ENCODE measurements at places on chromosomes 11 and 22.
A peak's percentile ranks its signal among the peaks of the same experiment; 100 is the strongest.

DNA sequence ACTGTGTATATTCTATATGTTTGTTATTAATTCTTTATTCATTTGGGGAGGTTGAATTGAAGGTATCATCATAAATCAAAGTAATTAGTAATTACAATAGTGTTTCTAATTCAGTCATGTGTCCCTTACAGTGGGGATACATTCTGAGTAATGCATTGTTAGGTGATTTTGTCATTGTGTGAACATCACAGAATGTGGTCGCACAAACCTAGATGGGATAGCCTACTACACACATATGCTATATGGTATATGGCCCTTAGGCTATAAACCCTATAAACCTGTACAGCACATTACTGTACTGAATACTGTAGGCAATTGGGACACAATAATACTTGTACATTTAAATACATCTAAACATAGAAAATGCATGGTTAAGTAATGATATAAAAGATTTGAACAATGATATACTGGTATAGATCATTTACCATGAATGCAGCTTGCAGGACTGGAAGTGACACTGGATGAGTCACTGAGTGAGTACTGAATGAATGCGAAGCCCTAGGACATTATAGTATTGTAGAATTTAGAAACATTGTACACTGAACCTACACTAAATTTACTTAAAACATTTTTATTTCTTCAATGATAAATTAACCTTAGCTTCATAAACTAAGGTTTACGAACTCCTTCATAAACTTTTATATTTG is 936.2 kb upstream of the CHORDC1 start:
- no peak for DNase-seq

GRCh38 chr11:13962562-13963168 is at the start of gene SPON1:
Gene SPON1 (plus strand): TSS chr11:13962723. CDS start chr11:13962905, 182 bp downstream.
- DNase-seq, result peak; percentile 38

DNA sequence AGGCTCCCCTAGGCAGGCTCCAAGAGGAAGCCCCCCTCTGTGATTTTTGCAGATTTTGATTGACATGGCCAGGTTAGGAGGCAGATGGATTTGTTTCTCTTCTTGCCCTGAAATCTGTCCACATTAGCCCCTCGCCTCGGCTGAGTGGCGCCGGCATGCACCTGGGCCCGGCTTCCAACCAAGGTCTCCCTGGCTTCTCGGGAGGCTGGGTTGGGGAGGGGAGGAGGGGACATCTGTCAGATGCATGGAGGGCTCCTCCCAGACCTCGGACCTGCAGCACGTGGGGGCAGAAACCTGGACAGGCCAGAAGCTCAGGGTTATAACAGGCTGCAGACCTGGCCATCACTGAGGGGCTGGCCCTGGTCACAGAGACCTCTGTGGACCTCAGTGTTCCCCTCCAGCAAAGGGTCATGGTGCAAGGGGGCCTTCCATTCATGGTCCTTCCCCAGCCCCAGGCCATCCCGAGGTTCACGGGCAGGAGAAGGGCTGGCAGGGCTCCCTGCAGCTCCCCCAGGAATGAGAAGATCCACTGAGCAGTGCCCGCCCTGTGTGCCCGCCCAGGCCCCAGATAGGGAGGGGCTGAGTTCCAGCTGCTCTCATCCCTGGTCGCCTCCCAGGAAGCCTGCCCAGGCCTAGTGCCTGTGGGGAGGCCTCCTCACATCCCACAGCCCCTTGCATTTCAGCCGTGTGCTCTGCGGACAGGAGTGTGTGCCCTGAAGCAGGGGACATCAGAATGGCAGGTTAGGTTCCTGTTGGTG is 747.8 kb downstream of the BRD1 start:
- DNase-seq, result no peak

DNA sequence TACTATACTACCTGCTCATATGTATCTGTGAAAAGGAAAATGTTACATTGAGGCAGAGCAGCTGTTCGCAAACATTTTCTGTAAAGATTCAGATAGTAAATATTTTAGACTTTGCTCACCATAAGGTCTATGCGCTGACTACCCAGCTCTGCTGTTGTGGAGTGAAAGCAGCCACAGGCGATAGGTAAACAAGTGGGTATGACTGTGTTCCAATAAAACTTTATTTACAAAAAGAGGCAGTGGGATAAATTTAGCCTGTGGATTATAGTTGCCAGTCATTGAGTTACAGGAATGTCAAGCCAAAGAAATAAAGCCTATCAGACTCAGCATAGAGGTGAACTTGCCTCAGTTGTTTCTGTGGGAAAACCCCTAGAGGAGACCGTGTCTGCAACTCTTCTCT is 487.7 kb upstream of the API5 start:
- no peak for DNase-seq

DNA sequence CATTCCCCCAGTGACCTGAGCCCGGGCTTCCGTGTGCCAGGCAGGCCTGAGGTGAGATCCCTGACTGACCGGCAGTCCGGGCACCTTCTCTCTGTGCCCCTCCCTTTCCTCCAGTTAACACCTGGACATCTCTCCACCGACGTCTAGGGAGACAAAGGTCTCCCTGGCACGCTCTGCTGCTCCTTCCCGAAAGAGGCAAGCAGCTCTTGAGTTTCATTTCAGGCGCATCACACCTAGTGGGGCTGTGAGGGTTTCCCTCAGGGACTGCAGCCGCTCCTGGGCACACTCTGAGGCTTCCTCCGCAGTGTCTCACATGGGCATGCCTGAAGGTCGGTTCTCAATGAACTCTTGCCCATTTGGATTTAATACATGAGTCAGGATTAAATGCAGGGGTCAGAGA is 322.7 kb downstream of the CTTN start:
- DNase-seq, result no peak

DNA sequence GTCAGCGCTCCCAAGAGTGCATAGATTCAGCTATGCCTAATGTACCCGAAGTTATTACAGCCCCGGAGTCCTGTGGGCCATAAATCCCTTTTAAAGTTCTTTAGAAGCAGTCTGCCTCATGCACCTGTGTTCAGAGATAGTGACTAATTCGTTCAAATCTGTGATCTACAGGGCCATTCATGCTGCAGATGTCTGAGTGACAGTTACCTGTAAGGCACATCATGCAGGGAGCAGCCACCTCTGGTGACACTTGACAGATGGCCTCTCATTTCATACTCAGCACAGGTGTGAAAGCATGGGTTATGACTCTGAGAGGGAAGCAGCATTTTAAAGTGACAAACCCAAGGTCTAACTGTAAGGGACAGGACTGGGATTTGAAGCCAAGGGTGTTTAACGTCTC is 2.4 kb upstream of the E2F8 start:
- DNase-seq, result no peak

DNA sequence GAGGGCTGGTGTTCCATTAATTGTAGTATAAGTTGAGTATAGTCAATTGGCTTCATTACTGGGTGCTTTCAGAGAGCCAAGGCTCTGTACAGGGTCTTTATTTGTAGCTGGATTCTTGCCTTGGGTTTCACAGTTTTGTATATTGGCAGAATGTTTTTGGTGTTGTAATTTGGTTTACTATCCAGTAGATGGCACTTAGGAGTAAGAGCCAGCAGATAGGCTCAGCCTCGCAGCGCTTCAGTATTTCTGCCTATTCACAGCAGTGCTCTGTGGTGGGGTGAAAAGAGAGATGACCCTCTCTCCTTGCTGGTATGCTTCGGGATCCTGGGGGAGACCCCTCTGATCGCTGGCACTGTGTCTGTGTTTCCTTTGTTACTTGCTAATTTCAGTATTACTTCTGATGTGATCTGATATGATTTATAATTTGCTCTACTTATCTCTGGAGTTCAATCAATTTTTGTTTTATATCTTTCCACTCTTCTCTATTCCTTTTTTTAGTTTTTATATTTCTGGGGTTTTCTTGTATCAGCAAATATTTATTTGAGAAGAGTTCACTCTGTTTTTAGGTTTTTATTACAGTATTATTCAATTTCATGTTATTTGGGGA is 52.2 kb downstream of the ANO5 start:
- peak; percentile 1 for DNase-seq

DNA sequence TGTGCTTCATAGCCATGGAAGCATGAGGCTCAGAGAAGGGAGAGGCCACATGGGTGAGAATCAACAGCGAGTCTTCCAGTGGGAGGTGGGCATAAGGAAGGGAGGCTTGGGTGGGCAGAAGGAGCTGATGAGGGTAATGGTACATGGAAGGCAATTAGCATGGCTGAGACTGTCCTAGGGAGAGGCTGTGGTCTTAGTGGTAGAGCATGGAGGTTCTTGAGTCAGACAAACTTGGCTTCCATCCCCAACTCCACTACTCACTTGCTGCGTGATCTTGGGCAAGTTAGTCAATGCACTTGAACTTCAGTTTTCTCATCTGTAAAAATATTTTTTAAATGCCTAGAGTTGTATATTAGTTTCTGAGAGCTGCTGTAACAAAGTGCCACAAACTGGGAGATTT is 227.2 kb upstream of the E2F8 start:
- no peak for DNase-seq

DNA sequence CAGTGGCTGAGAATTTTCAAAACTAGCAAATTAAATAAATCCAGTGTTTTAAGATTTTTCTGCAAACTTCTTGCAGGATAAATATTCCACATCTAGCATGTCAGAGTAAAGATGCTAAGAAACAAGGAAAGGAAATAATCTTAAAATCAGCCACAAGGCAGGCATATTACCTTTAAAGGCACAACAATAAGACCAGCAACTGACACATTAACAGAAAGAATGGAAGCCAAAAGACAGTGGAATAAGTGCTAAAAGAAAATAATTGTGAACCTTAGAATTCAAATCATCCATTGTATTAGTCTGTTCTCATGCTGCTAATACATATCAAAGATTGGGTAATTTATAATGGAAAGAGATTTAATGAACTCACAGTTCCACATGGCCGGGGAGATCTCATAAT is 132.4 kb downstream of the FAR1 start:
- DNase-seq, result no peak

DNA sequence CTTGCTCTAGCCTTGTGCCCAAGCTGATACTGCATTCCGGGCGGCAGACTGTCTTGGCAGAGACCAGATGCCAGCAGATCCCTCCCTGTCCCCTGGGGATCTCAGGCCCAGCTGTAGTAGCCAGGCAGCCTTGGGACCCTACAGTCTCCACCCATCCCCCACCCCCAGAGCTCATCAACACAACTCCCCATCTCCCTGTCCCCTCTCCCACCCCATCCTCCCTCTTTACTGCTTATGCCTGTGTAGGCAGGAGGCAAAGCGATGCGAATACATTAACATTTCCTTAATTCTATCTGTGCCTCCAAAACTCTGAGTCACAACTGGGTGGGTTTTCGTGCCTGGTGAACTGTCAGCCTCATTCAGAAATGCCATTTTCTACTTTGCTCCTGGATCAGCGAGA is 547.6 kb downstream of the BUD13 start:
- DNase-seq, result no peak

DNA sequence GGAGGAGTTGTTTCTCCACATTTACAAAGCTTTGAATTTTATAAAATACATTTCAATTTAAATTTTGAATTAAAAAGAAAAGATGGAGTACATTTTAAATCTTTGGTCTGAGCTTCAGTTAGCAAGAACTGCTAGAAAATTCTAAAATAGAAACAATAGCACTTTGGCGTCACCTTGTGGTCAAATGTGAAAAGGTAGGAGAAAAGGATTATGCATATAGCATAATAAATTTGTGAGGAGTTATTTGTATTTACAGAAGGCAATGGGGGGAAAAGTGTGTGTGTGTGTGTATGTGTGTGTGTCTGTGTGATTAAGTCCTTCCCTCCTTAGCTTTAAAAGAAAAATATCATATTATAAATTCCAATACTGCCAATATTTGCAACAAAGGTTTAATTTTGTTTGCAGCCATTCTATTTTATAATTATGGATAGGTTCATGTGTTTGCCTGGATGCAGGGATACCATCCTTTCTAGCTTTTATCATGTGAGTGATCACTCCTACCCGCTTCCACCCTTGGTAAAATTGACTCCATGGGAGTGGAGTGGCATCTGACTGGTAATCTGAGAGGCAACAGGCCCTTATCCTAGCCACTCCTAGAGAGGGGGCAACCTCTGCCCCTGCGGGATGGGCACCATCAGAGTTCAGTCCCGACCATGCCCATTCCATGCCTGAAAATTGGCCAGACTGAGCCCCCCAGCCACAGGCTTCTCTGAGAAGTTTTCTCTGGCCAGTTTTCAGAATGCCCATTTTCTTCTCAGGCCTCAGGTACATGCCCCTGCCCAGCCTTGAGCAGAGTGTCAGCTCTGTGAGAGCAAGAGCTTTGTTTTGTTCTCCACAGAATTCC is 13.6 kb upstream of the LGR4 start:
- peak; percentile 39 for DNase-seq

DNA sequence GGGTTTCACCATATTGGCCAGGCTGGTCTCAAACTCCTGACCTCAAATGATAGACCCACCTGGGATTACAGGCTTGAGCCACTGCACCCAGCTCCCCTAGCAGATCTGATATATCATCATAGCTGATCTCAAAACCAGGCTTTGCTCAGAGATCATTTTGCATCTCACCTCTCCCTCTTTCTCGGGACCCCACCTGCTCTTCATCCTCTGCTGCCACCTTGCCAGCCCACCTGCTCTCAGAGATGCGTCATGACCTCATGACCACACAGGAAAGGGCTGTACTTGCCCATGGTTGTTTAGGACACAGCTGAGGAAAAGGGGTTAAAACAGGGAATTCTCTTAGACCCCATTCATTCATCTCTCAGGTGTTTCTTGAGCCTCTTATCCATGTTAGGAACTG is 27.4 kb downstream of the POU2F3 start:
- DNase-seq, result no peak

DNA sequence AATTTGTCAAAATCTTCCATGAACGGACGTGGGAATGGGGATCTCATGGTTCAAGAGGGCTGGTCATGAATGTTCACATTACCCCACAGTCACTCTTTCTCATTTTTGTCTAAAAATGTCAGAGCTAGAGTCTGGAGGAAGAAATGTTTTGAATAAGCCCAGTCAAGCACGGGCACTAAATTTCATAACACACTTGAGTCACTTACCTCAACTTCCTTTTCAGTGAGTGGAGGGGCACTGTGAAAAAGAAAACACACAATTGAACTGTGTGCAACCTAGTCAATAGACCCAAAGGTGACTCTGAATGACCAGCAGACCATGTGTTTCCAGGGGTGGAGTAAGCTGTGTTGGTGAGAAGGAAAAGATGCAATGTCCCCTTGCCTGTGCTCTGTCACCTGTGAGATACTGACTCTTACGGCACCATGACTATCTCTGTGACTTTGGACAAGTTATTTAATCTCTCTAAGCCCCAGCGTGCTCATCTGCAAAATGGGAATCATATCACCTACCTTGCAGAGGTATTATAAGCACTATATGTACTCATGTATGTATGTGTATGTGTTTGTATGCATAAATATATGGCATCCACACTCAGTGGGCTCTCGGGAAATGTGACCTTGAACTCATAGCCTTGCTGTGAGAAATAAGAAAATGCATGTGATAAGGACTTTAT is 38.2 kb upstream of the LYVE1 start:
- DNase-seq, result peak; percentile 54
